Activated CD4-positive, alpha-beta T cell treated with anti-CD3 and anti-CD28 coated beads for 36 hours (primary cell): ENCODE measurements at places on chromosomes 7 and 10. TPM values are rescaled to one million over a fixed set of nuclear protein-coding genes. Genes with fewer than 3 reads are reported as not detected.

SFRP4 gene
- not detected for total RNA-seq

DNA sequence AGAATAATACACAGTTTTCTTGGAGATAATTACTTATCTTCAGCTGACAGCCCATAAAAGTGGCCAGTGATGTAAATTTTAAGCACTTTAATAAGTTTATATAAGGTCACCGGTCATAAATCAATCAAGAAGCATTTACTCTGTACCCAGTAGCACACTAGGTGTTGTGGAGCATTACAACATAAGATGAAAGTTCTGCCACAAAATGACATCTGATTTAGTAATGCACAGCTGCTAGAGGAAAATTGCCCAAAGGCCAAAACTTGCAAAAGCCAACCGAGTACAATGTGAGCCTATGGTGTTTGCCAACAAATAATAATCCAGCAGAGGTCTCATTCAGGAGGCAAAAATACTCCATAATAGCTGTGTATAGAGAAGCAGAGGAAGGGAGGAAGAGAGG lies 63.6 kb downstream of the GPR37 start:
- no peak for DNase-seq

DNA sequence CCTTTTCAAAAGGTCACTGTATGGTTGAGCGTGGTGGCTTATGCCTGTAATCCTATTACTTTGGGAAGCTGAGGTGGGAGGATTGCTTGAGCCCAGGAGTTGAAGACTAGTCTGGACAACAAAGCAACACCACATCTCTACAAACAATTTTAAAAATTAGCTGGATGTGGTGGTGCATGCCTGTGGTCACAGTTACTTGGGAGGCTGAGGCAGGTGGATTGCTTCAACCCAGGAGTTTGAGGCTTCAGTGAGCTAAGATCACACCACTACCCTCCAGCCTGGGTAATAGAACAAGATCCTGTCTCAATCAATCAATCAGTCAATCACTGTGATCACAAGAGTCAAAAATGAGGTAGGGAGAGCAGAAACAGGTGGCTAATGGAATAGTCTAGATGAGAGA lies 97.0 kb downstream of the SUGCT start:
- no peak for DNase-seq

DNA sequence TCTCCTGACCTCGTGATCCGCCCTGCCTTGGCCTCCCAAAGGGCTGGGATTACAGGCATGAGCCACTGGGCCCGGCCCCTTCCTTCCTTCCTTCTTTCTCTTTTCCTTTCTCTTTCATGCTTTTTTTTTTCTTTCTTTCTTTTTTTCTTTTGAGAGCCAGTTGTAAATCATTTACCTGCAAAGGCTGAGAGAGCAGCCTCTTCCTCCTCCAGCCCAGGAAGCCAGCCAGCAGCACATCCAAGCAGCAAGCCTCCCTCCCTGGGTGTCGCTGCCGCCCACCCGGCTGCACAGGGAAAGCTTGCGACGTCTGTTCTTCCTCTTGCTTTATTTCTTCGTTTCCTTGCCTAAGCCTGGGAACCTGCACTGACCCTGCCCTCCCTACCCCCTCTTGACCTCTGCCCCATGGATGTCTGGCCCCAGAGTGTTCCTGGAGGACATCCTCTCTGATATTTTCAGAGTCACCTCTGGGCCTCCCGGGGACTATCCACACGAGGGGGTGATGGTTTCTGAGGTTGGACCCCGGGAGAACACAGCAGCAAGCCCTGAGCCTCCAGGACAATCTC lies 62.8 kb upstream of the MYL10 start:
- DNase-seq, result no peak

DNA sequence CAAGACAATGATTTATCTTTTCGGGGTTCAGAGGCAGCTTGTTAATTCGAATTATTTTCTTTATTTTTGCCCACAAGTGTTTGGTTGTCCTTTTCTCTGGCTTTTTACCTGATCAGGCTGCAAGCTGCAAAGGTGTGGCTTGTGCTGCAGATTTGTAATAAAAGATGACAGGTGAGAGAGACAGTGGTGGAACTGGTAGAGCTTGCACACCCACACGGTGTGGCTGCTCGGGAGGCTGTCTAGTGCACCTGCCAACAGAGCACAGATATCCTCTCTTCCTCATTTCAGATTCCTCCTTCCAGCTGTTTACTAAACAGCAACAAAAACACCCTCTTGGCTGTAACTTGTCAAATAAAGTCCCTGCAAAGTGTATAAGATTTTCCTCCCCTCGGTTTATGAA lies 9.2 kb downstream of the GJD4 start:
- no peak for DNase-seq

DNA sequence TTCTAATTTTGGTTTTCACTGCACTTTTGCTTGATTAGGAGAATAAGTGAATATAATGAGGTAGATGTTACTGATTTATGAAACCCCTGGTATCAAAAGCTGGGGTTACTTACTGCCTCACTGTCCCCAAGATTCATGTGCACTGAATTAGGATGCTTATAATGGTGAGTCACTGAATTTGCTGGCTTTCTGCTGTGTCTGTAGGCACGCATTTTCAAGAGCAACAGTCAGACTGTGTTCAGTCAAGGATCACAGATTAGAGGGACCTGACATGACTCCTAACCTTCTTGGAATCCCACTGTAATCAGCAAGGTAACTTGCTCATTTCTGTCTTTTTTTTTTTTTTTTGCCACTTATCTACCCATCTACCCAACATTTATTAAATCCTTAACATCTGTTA lies 59.7 kb downstream of the GPR85 start:
- no peak for DNase-seq

DNA sequence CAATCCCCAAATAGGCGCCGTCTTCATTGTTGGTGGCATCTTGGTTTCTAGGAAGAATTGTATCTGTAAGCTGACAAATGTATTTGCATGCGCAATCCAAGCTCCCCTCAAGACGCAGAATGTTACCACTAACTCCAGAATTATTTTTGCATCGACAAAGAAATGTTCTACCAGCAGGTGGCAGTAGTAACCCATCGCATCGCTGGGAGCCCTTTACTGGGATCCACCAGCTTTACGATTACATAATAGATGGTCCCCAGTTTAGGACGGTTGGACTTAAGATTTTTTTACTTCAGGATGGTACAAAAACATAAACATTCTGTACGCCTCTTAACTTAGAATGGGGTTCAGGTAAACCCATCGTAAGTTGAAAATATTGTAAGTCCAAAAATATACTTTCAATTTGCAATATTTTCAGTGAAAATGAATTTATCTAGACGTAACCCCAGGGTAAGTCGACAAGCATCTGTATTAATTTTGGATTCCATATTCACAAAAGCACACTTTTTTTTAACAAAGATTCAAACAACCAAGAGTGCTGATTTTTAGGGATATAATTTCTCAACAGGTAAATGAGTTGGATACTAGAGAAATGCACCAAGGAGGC lies 114.0 kb upstream of the COBL start:
- peak; percentile 66 for DNase-seq
